ENCODE measurements at places on chromosomes 6 and 20.

DNA sequence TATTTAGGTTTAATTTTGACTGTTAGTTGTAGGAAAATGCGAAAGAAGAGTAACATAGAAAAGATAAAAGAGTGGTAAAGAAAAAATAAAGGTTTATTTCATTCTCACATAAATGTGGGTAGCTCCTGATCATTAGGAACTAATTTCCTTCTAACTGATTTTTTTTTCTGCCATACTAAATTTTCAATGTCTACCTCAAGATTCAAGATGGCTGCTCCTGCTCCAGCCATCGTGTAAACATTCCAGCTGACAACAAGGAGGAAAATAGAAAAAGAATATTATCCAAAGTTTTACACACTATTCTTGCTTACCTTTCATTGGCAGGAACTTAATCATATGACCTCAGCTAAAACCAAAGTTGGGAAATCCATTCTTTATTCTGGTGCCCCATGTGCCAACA is 488.2 kb downstream of the LMBRD1 start:
- no peak for DNase-seq

GRCh38 chr6:117169781-117170281 is 95.5 kb upstream of the VGLL2 start:
- no peak for DNase-seq

GRCh38 chr20:62633598-62634329 is 8.5 kb upstream of the SLCO4A1 start:
- no peak for DNase-seq

DNA sequence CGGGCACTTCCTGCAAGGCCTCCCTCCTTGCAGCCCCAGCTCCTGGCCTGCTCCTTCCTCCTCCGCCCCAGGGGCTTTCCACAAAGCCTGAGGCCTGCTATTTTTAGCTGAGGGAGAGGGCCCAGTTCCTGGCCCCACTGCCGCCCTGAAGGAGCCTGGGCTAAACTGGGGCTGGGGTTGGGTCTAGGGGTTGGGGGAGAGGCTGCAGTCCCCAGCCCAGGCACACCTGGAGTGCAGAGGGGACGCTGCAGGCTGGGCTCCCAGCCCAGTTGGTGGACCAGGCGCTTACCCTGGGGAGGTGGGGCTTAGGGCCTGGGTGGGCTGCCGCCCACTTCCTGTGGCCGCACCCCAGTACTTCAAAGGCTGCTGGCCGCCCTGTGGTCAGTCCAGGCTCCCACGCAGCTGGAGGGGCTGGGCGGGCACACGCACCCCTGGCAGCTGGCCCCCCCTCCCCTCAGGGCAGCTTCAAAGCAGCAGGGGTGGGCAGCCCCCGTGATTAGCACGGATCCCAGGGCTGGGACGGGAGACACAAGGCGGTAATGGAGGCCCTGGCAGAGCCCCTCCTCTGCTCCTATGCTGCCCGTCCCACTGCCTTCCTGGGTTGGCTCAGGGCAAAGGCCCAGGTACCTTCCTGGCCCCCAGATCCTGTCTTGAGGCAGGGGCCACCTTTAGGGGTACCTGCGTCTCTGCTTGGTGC is 7.1 kb upstream of the ABHD16B start:
- no peak for DNase-seq

- no peak for DNase-seq
These were observed 721.8 kb downstream of the UTRN start for GRCh38 chr6:145006914-145007313.

DNA sequence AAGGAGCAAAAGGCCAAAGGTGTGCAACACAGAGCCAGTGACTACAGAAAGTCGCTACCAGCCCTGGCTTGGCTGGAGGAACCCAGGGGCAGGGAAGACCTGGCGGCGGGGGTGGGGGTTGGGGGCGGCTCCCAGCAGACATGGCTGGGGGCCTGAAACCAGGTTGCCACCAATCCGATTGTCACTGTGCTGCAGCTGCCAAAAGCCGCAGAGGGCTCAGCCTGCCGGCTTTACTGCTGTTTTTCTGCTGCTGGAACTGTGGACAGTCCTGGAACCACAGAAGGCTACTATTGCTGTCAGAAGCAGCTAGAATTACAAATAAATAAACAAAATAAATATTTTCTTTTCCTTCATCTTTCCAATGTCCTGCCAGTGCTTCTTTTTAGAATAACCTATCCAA is 25.7 kb upstream of the OGFRL1 start:
- DNase-seq, result no peak

All from stimulated activated CD4-positive, alpha-beta T cell treated with anti-CD3 and anti-CD28 coated beads, Interleukin-4, amount 100 ng/mL, for 4 hours (primary cell).